ENCODE measurements at places on chromosomes 12 and 14.

GRCh38 chr12:66072135-66072534 is 58.4 kb downstream of the LLPH start:
- DNase-seq = no peak

GRCh38 chr12:105852496-105852895 is 286.3 kb downstream of the NUAK1 start:
- DNase-seq = no peak

DNA sequence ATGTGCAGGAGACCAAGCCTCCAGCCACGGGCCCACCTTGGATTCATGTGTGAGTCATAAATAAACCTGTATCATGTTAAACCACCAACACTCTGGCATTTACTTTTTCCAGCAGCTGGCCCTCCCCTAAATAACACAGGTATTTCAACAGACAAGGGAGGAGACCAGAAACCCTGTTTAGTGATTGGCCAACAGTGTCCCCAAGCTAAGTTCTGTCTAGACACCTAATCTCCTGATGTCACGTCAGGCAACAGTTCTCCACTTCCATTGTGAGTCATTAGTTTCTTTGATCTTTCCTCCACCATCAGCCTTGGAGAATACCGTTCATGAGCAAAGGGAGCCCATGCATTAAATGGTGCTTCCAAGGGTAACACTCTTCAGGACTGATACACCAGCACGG is 196.9 kb downstream of the TMEM132C start:
- no peak for DNase-seq

GRCh38 chr12:132170094-132170636 is 25.9 kb downstream of the NOC4L start:
- no peak for DNase-seq

DNA sequence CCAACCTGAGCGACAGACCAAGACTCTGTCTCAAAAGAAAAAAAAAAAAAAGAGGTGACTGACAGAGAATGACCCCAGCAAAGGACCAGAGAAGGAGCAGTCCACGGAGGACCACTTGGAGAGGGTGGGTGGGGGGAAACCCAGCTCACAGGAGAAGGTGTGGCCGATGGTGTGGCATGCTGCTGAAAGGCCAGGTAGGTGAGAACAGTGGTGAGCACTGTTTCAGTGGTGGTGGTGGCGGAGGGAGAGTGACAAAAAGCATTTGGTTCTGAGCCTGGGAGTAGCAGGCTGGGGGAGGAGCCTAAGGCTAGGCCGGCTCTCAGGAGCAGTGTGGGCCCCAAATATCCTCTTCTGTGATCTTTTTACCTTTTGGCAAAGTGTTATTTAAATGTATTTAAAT is 63.8 kb downstream of the IRF2BPL start:
- no peak for DNase-seq

DNA sequence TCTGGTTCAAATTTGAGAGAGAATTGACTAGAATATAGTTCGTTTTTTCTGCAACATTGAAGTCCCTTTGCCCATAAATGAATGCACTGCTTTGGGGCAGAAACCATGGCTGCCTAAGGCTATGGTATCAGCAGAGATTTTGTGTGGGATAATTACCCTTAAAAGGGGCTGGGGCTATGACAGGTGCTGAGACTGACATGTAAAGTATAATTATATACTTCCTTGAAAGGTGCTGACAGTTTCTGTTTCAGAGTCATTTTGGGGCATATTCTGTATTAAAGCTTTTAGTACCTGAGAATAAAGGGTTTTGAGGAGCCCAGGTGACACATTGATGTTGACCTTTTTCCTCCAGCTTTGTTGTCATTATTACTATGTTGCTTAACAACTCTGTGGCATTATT is 150.3 kb upstream of the PTPRQ start:
- DNase-seq = no peak
